Endothelial cell of umbilical vein (primary cell): ENCODE measurements at places on chromosomes 1 and 21. TPM values are rescaled to one million over a fixed set of nuclear protein-coding genes. Genes with fewer than 3 reads are reported as not detected.
A peak's percentile ranks its signal among the peaks of the same experiment; 100 is the strongest.

DNA sequence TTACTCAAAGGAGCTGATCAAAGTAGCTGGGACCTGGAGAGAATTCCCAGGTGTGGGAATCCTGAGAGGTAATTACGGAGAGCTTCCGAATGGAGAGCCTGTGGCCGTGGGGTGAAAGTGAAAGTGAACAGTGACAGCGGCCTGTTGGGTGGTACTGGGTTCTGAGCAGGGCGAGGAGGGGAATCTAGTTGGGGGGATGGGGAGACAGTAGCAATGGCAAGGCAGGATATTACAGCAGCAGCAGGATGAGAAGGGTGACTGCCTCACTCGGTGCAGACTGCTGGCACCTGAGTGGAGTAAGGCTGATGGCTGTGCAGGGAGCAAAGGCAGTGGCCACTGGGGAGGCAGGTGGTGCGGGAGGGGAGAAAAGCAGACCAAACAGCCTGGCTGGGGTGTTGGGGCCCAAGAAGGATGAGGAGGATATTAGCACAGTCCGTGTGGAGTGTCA is 70.3 kb upstream of the PRDX6 start:
- DNase-seq: no peak

- peak; percentile 48 for DNase-seq
Observed at GRCh38 chr1:9201401-9202239, 33.0 kb upstream of the H6PD start.

DNA sequence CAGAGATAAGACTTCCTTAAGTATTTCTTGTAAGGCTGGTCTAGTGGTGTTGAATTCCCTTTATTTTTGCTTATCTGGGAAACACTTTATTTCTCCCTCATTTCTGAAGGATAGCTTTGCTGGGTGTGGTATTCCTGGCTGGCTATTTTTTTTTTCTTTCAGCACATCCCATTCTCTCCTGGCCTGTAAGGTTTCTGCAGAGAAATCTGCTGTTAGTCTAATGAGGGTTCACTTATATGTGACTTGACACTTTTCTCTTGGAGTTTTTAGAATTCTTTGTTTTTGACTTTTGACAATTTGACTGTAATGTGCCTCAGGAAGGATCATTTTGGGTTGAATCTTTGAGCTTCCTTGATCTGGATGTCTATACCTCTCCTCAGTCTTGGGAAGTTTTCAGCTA is 61.5 kb downstream of the DIPK1A start:
- DNase-seq: no peak

Gene TMEM125
- not detected in 2 replicates for total RNA-seq

DNA sequence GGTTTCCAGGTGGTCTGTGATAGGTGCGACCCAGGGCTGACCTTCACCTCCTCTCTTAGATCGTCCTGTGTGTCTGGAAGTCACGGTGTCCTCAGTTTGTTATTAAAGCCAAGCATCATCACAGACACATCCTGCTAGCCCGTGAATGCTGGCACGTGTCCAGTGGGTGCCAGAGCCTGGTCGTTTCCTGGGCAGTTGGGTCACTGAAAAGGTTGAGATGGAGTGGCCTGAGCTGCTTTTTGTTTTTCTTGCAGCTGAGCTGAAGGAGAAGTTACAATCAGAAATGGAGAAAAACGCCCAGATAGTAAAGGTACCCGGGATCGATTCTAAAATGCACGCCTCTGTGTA is 23.2 kb downstream of the PCNT start:
- DNase-seq: peak; percentile 23

- DNase-seq: no peak
Observed at GRCh38 chr1:6459850-6460265, 6.1 kb downstream of the TNFRSF25 start.

DNA sequence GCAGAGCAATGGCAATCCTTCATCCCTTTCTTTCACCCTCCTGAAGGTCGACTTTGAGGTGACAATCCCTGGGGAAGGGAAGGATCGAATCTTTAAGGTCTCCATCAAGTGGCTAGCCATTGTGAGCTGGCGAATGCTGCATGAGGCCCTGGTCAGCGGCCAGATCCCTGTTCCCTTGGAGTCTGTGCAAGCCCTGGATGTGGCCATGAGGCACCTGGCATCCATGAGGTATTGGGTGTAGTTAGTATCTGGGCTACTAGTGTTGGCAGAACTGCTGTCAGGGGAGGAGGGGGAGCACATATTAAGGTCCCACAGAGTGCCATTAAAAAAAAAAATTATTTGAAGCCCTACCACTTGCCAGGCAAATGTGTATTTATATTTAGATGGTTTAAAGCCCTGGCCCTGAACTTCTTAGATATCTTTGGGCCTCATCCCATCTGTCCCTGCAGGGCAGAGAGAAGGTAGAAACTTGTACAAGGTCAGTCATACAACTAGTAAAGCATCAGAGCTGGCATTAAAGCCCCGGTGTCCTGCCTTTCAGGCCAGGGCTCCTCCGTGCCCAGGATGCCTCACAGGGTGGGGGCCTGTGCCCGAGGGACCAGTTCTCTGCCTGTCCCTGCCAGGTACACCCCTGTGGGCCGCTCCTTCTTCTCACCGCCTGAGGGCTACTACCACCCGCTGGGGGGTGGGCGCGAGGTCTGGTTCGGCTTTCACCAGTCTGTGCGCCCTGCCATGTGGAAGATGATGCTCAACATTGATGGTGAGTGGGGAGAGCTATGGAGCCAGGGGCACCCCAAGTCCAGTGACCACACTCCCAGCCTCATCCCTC is 10.3 kb downstream of the AGO1 start:
- no peak for DNase-seq

DNA sequence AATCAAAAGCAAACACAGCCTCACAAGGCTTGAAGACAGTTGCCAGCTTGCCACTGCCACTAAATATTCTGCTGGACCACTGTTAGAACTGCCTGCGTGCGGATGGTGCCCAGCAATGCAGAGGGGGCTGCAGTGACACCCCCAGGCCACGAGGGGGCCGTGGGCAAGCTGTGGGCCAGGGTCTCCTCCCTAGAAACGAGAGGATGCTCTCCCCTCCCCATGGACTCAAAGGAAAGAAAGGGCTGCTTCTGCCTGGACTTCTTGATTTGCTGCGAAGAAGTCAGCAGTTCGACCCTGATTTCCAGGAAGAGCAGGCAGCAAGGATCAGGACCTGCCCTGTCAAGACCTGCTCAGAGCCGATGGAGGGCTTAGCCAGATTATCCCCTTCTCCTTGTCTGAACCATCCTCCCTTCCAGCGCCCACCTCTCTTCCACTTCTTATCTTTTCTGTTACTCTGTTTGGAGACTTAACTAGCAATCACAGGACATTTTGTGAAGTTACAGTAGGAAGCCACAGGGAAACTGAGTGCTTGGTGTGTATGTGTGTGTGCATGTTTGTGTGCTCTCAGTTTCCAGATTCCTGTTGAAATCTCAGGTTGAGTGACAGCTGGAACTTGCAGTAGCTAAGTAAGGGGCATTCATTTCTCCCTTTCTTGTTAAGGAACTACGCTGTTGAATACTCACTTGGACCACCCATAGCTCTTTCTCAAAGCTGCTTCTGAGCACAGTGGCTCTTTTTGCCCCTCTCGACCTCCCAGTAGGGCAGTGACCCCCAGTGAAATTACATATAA is 2.7 kb downstream of the MAN1C1 start:
- DNase-seq: peak; percentile 32

- DNase-seq: no peak
Observed at GRCh38 chr21:35510957-35511695, 462.0 kb upstream of the RUNX1 start.

DNA sequence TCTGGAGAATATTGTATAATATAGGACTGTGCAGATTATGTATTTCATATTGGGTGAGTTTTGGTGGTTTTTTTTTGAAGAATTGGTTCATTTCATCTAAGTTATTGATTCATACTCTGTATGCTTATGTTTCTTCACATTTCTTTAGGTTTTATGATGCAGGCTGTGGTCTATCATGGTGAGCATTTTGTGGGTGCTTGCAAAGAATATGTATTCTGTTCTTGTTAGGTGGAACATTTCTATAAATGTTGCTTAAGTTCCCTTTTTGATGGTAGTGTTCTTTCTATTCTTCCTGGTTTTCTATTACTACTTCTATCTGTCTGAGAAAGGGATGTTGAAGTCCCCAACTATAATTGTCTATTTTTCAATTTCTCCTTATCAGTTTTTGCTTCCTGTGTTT is 42.6 kb downstream of the PKN2 start:
- DNase-seq: no peak

- DNase-seq: no peak
Observed at GRCh38 chr1:206987873-206988272, 17.6 kb upstream of the FCAMR start.

DNA sequence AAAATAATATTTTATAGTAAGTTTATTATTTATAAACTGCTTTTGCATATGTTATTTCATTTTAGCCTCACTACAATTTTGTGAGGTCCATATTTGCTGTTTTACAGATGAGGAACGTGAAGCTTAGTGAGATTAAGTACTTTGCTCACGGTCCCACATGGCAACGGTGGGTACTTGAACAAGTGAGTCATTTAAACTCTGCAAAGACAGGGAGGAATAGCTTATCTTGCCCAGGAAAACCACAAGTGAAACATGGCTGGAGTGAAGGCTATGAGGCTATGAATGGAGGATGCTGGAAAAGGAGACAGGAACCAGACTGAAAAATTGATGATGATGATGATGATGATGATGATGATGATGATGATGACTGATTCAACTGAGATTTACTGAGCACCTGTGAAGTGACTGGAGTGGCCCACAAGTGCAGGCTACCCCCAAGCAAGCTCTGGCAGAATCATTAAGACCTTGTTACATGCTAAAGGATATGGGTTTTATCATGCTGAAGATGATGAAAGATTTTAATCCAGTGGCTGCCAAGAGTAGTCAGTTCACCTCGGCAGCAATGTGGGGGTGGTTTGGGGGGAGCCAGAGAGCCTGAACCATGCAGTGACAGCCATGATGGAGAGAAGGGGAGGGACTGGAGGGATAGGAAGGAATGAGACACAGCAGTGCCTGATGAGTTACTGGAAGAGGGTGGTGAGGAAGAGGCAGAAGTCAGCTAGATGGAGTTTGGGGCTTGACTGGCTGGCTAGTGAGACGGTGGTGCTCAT is 1.4 kb upstream of the ABCA4 start:
- DNase-seq: peak; percentile 39

DNA sequence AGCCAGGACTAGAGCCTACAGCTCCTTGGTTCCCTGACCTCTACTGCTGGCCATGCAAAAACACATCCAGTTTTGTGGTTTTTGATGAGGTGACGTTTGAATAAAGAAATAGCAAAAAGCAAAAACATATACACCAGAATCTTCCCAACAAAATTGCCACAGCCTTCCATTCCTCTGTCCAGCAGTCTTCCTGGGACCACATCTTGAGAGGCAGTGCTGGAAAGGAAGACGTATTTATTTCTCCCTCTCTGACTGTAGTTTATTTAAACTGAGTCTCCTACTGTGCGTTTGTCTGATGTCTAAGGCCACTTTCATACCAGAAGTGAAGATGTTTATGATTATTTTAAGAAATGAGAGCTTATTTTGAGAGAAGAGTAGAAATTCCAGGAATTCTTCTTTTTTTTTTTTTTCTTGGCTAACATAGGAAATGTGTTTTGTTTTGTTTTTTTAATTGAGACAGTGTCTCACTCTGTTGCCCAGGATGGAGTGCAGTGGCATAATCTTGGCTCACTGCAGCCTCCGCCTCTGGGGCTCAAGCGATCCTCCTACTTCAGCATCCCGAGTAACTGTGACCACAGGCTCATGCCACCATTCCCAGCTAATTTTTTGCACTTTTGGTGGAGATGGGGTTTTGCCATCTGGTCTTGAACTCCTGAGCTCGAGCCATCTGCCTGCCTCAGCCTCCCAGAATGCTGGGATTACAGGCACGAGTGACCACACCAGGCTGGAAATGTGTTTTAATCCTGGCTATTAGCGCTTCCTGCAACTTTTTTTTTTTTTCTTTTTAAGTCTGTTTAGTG is 118.5 kb downstream of the ITSN1 start:
- DNase-seq: peak; percentile 68

DNA sequence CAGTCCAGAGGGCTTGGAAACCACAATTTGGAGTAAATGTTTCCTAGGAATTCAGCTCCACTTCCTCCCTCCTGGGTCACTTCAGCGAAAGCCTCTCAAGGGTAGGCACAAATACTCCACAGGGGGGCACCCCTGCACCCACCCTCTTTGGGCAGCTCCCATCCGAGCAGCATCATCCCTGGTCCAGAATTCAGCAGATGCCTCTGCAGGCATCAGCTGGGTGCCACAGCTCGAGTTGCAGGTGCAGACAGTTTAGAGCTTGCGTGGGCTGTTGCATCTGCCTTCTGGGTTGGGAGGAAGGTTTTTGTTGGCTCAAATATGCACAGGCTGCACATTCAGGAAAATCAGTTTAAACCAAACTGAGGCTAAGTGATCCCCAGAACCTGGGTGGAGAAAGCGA is 25.0 kb downstream of the KANK4 start:
- no peak for DNase-seq

GRCh38 chr21:44771896-44772525 is 29.6 kb downstream of the UBE2G2 start:
- no peak for DNase-seq
